ENCODE measurements at places on chromosomes 4 and X.

GRCh38 chrX:54944816-54945215, 24.2 kb downstream of the TRO start:
- DNase-seq = no peak

GRCh38 chr4:28228561-28229491, 1368.2 kb downstream of the STIM2 start:
- peak; percentile 8 for DNase-seq

DNA sequence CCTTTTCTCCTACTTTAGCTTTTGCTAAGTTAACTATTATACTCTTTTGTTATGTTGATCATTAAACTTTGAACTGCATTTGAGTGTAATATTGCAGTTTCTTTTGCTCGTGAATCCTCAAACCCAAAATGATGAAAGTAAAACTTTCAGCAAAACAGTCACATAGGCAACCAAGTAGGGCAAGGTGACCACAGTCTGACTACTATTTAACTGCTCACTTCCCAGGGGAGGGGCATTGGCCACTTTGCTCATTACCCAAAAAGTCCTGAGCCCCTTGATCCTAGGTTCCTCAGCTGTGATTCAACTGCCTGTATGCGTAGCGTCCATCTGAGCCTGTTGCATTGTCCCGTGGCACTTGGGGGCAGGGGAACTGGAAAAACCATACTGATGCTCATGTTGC, 17.0 kb downstream of the RBMX2 start:
- DNase-seq = no peak

DNA sequence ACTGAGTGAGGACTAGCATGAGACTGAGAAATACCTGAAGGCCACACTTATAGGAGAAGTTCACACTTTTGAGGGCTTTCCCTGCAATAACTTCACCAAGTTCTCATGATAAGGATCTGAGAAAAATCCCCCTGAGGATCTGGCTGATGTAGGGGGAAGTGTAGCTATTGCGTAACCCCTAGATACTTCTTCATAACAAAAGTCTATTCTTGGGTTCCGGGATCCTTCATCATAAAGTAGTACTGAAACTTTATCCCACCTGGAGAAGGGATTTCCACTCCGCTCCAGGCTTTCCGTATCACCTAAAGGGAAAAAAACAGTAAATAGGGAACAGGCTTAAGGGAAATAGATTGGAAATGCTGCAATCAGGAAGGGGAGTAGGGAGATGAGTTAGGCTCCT, 13.3 kb downstream of the USP27X start:
- no peak for DNase-seq

- peak; percentile 15 for DNase-seq
Observed at GRCh38 chr4:177128306-177128705, 181.4 kb upstream of the NEIL3 start.

- no peak for DNase-seq
Observed at GRCh38 chrX:24561121-24561520, 86.0 kb downstream of the PCYT1B start.

DNA sequence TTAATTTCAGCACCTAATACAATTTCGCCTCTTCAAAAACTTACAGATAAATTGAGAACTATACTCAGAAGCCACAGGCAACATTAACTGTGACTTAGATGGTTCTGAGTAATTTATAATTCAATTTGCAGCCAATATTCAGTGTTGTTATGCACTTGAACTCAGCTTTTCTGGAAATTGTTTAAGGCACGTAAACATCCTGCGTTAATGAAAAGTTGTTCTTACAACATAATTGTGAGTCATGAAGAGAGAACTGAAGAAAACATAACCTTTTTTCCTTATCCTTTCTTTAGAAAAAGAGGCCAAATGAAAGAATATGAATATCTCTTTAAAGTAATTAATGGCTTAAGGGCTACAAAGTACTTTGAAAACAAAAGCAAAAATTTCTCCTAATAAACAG, 16.6 kb upstream of the H2AZ1 start:
- DNase-seq = no peak

- peak; percentile 15 for DNase-seq
Observed at GRCh38 chr4:5460106-5460801, 248.1 kb downstream of the EVC2 start.

GRCh38 chrX:68372665-68373064, 60.6 kb downstream of the OPHN1 start:
- no peak for DNase-seq

- no peak for DNase-seq
Observed at GRCh38 chr4:122604146-122604545, 16.7 kb downstream of the IL21 start.

GRCh38 chrX:34655501-34656455, 1.3 kb downstream of the TMEM47 start:
- DNase-seq = no peak

GRCh38 chr4:100428051-100428450, 89.8 kb downstream of the EMCN start:
- DNase-seq = peak; percentile 32

- no peak for DNase-seq
Observed at GRCh38 chr4:150942539-150942938, 72.5 kb downstream of the LRBA start.

GRCh38 chr4:128416921-128417320, 129.3 kb upstream of the PGRMC2 start:
- no peak for DNase-seq

- no peak for DNase-seq
Observed at GRCh38 chr4:6465955-6466354, 6.5 kb downstream of the PPP2R2C start.

- no peak for DNase-seq
Observed at GRCh38 chr4:105137121-105137875, 9.4 kb upstream of the TET2 start.

DNA sequence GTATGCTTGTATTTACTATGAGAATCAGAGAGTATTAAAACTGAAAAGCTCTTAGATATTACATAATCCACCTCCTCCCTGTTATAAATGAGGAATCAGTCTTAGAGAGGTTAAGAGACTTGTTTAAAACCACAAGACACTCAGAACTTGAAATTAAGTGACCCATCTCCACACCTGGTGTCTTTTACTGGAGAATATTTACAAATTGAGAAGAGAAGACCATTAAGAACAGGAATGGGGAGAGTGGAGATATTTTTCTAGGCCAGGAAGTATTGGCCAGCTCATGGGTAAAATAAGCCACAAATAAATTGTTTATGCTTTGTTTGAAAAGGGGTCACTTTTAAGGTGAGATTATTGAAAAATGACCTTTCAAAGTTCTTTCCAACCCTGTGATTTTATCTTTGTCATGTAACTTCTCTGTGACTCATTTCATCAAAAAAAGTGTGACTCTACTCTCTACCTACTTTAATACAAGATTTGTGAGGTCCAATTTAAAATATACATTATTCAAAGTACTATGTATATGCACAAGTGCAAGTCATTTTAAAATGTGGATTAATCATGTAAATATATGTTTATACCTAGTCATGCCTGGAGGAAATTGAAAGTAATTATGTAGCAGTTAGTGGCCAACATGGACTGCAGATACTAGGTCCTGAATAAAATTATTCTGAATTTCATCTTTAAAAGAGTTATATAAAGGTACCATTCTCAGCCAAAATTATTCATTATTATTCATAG, 15.9 kb upstream of the COX7B2 start:
- no peak for DNase-seq

GRCh38 chr4:36281384-36282106, at the start of gene DTHD1:
Gene DTHD1, plus strand, starts transcription at chr4:36281616. Its CDS starts 143 bp downstream, at chr4:36281759.
- DNase-seq = peak; percentile 52

- no peak for DNase-seq
Observed at GRCh38 chr4:7807351-7807921, 132.2 kb downstream of the AFAP1 start.

DNA sequence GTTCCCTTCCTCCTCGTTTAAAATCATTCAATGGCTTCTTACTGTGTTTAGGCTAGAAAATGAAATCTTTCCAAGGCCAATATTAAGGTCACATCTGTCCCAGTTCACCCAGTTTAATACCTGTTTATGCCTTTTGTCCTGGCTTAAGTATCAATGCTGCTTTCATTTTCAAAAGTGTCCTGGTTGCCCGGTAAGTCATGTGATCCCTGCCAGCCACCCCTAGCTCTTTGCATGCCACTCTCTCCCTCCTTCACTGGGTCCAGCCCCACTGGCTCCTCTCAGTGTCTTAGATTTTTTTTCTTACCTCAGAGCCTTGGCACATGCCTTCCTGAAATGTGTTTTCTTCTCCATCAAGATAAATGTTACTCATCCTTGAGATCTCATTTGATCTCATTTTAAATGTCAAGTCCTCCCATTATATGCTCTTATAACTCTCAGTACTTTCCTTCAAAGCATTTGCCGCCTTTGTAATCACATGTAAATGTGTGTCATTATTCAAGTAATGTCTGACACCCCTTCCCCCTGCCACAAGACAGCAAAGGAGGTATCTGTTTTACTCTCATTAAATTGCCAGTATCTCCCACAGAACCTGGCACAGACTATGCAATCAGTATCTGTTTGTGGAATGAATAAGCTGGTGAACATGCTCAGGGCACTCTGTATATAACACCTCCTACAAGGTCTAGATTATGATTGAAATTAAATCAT, 472.5 kb upstream of the RPS6KA3 start:
- DNase-seq = no peak

Measured in RWPE1 (cell line).